H9 (cell line): ENCODE measurements at places on chromosomes 12 and 14.

GRCh38 chr12:89073027-89073398 lies 279.3 kb downstream of the DUSP6 start:
- no peak for DNase-seq

GRCh38 chr12:128339631-128340030 lies 72.7 kb downstream of the TMEM132C start:
- DNase-seq: no peak

- no peak for DNase-seq
Observed at GRCh38 chr14:75649773-75650172, 10.9 kb downstream of the ERG28 start.

- peak; percentile 39 for DNase-seq
Observed at GRCh38 chr12:96195845-96196451, 1.8 kb downstream of the ELK3 start.

GRCh38 chr12:54032086-54032619 lies 697 bp upstream of the HOXC5 start:
- no peak for DNase-seq

- DNase-seq: no peak
Observed at GRCh38 chr12:43736927-43737440, 21.6 kb downstream of the PUS7L start.
